ENCODE measurements at places on chromosomes 2 and 18. TPM values are rescaled to one million over a fixed set of nuclear protein-coding genes. Genes with fewer than 3 reads are reported as not detected.

- no peak for DNase-seq
Measured at GRCh38 chr2:100747996-100748615, 71.8 kb upstream of the NPAS2 start.

- no peak for DNase-seq
Measured at GRCh38 chr2:189849550-189849949, 65.3 kb downstream of the PMS1 start.

DNA sequence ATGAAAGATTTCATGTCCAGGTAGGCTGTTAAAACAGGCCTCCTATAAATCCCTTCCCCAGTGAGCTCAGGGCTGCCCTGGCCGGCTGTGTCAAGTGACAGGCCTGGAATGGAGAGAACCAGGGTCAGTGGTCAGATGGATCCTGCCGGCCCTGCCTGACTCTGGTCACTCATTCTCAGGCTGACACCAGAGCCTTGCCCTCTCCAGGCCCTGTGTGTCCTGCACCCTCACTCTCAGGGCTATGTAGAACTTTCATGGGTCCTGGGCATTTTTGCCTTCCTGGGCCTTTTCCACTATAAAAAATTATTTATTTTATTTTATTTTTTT, 82.0 kb upstream of the RGPD5 start:
- DNase-seq, result no peak

DNA sequence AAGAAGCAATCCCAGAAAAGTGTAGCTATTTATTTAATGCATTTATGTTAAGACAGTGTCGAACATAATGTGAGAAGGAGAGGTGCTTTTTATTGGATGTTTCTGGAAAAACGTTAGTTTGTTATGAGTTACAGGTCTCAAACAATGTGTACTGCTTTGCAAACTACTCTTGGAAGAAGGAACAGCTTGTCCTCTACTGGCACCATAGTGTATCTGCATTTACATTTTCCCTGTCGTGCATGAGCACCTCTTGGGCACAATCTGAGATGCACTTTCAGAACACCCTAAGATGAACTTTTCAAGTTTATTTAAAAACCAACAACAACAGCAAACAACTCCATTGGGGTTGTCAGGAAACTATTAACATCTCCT, 22.8 kb downstream of the CCNYL1 start:
- DNase-seq, result no peak

DNA sequence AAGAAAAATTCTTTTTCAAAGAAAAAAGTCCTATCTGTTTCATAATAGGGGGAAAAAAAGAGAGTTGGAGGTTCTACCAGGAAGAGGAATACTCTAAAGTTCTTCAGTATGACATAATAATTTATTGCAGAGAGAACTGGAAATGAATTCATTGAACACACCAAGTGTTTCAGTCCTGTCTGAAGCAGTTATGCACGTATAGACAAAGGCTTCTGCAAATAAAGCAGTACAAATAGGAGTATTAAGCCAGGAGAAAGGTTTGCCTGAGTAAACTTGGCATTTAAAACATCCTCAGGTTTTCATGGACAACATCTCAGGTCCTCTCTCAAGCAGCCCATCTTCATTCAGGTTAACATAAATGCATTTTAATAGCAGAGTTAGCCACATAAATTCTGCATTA, 141.6 kb downstream of the CCDC148 start:
- DNase-seq, result no peak

Gene PROKR1
- total RNA-seq, result not detected

Gene LHCGR
- not detected for total RNA-seq

Gene ABCG5
- total RNA-seq, result not detected
